Astrocyte of the spinal cord (primary cell): ENCODE measurements at places on chromosomes 11 and 22.

GRCh38 chr11:66639066-66639813 is 737 bp downstream of the RBM4 start:
- peak; percentile 49 for DNase-seq

DNA sequence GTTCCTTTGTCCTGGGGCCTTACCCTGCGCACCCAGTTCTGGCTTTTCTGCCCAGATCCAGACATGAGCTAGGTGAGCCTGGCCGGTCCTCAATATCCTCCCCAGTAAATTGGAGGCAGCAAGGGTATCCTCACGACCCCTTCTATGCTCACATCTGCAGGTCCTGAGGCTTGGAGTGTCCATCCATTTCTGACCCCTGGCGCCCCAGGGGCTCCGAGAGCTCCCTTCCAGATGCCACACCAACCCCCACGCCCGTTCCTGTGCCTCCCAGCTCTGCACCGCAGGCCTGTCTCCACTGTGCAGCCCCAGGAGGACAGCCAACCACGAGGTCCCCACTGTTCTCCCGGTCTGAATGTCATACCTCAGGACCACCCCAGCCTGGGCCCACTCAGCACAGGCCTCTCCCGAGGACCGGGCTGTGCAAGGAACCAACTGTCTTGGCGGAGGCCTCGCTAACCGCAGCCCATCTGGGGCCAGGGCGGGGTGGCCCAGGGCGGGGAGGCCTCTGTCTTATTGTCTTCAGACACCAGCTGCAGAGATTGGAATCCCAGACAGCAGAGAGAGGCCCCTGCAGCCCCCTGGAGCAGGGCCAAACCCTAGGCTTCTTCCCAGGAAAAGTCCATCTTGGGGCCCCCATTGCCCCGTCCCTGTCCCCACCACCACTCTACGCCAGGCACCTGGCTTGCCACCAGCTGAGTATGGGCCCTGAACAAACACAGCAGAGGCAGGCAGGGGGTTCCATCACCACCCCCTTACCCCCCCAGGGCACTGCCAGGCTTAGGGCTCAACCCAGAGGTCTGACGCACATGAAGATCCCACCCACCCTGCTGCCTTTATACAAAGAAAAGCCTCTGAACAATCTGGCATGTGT is 39.3 kb downstream of the ALX4 start:
- no peak for DNase-seq

GRCh38 chr22:48899523-48900326 is 927.9 kb downstream of the BRD1 start:
- no peak for DNase-seq

DNA sequence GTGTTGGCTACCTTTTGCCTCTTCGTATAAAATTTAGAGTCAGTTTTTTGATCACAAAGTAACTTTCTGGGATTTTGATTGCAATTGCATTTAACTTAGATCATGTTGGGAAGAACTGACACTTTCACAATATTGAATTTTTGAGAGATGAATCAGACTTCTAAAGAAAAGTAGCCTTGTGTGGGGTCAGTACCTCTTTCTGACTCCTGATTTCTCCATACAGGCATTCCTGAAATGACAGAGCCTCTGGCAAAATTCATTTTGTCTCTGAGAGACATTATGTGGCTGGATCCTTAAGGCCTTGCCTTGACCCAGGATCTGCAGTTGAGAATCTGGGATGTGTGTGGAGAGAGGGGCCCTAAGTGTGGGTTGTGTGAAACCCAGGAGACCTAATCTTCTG is 37.8 kb downstream of the PPFIBP2 start:
- no peak for DNase-seq

GRCh38 chr11:43951231-43951630 is 8.8 kb downstream of the C11orf96 start:
- DNase-seq = no peak

GRCh38 chr11:78820741-78821140 is 246.1 kb upstream of the NARS2 start:
- no peak for DNase-seq

- DNase-seq = no peak
These were observed 26.2 kb downstream of the TBC1D22A start for GRCh38 chr22:46788441-46789172.

GRCh38 chr11:134510233-134511040 is 98.4 kb upstream of the B3GAT1 start:
- no peak for DNase-seq

DNA sequence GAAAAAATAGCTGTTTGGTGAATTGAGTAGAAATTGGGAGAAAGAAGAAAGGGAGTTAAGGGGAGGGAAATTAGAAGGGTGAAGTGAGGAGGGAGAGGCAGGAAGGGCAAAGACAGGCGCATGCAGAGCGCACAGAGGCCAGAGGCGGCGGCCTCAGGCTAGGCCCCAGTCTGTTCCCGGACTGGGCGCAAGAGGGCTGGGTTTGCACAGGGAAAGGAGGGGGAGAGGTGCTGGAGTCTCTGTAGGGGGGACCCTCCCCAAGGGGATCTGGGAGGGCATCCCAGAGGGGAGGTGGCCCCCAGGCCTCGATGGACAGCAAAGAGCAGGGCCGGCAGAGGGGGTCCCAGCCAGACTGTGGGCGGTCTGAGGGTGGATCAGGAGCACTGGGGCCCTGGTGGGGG is 1.3 kb upstream of the FLRT1 start:
- no peak for DNase-seq

- DNase-seq = no peak
These were observed 34.6 kb downstream of the NFAM1 start for GRCh38 chr22:42397332-42398249.

GRCh38 chr11:62012451-62012831 is 45.0 kb upstream of the FTH1 start:
- no peak for DNase-seq
